ENCODE measurements at places on chromosomes 6 and 20.

DNA sequence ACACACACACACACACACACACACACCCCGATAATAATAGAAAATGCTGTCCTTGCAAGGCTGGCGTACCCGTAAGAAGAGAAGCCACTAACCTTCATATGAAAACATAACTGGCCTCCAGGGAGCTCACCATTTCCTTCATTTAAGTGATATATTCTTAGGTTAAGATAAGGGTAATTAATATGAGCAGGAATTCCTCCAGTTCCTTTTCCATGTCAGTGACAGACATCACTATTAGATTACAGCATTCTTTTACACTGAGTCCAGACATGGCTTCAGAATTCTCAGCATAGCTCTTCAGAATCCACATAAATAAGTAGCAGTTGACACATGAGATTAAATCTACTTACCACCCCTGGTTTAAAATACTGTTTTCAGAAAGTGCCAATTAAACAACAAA, 121.9 kb downstream of the SIM1 start:
- DNase-seq, result no peak

GRCh38 chr6:157273756-157274470, 49.4 kb downstream of the TMEM242 start:
- DNase-seq, result peak; percentile 74

- no peak for DNase-seq
Measured at GRCh38 chr6:143692696-143693095, 14.9 kb downstream of the PHACTR2 start.

DNA sequence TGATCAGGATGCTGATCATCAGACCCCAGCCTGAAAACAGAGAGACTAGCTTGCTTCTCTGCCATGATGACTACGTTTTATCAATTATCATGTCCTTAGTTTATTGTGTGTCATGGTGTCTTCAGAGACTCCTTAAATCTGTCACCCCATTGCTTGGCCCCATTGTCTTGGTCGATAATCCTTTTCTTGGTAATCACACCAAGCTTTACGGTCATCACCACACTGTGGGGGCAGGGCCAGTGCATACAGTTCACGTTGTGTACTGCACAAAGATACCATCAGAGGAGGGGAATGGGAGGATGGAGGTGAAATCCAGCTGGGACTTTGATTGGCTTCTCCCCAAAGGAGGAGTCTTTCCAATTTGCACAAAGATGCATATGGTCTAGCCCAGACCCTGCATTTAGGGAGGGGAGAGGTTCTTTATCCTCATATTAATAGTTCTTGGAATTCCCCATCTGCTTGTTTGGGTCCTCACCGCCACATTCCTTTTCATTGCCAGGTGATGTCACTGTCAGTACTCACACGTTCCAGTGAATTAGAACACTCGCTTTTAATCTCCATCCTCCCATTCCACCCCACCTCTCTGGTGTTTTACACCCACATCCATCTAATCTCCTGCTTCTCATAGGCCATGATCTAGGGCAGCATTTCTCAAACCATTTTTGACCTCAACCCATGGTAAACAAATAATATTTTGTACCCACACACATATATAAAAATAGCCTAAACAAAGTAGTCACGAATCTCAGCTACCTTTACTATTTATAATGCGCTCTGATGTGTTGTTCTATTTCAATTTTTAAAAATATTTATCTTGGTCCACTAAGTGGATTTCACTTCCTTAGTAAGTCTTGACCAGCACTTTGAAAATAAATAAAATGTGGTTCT, 5.7 kb downstream of the ETV7 start:
- no peak for DNase-seq

DNA sequence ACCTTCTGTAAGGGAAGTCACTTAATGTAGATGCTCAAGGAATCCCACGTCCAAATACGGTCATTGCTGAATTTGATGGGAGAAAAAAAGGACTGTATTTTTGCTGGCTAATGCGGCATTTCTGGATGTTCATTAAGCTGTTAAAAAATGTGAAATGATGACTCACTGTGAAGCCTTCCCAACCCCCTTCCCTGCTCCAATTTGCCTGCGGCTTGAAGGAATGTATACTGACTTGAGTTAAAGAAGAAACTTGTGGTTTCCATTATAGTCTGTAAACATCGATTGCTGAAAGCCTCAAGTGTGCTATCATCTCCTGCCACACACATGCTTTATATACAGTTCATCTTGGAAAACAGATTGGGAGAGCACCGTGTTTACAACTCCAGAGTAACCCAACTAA, 249.1 kb upstream of the JAG1 start:
- no peak for DNase-seq

DNA sequence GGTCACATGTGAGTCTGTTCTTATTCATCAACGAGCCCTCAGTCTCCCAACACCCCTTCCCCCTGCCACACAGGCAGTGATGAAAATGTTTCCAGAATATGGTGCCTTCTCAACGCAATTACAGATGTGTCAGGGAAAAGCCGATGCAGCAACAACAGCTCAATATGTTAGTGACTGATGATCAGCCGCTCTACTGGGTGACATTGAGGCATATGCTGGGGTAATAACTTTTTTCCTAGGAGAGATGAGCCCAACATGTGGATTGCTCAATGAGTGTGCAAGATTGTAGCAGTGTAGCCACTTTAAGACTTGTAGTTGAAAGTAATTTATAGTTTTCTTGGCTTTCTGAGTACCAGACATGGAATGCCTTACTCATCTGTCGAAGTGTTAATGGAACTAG, 49.4 kb downstream of the DTD1 start:
- DNase-seq, result no peak

DNA sequence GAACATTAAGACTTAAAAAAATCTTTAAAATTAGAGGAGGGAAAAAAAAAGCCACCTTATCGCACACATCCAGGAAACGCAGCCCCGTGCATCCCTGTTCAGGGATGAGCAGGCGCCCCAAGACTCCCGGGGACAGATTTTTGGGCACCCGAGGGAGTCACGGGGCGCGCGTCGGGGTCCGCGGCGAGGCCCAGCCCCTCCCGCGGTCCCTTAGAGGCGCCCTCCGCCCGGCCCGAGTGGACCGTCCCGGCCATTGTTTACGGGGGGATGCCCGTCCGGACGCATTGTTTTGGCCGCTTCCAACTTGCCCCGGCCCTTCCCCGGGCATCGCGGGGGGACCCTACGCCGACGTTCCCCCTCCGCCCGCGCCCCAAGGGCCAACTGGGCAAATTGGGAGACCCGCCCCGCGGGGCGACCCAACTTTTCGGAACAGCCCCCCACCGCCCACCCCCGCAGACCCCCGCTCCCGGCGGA, 610 bp downstream of the ZNF217 start:
- peak; percentile 66 for DNase-seq
